Upper lobe of right lung (tissue), 1 donor: ENCODE measurements at places on chromosomes 6 and 20. TPM values are rescaled to one million over a fixed set of nuclear protein-coding genes. Genes with fewer than 3 reads are reported as not detected.

The C6orf163 gene
- 2.1 TPM for total RNA-seq

The OR2H1 gene
- total RNA-seq = not detected

The OVOL2 gene
- total RNA-seq = 6.7 TPM

The CST1 gene
- not detected for total RNA-seq

The NR2E1 gene
- total RNA-seq = not detected

The LRFN2 gene
- not detected for total RNA-seq

The KCNK16 gene
- total RNA-seq = not detected

The SALL4 gene
- 0.43 TPM for total RNA-seq

The RNF217 gene
- total RNA-seq = 29.2 TPM

The RIMS1 gene
- total RNA-seq = 3.9 TPM

The FAM83D gene
- total RNA-seq = 2.0 TPM

The MROH8 gene
- 1.5 TPM for total RNA-seq

The VSTM2L gene
- total RNA-seq = 12.9 TPM

The MATN4 gene
- 0.29 TPM for total RNA-seq

The PMEPA1 gene
- total RNA-seq = 49.1 TPM

The TRIM40 gene
- not detected for total RNA-seq

The ZC2HC1B gene
- not detected for total RNA-seq

The FAM83C gene
- total RNA-seq = not detected

The ABHD16B gene
- total RNA-seq = not detected

The TMEM151B gene
- total RNA-seq = not detected

The MCM3 gene
- total RNA-seq = 26.3 TPM

The APCDD1L gene
- not detected for total RNA-seq

The KCNK15 gene
- 1.1 TPM for total RNA-seq

The RAB23 gene
- 13.7 TPM for total RNA-seq

The SLC22A7 gene
- total RNA-seq = not detected

The FILIP1 gene
- total RNA-seq = 21.6 TPM

The MAPK13 gene
- 71.4 TPM for total RNA-seq

The CD93 gene
- total RNA-seq = 160 TPM

The FGD2 gene
- total RNA-seq = 56.9 TPM

The GTSF1L gene
- not detected for total RNA-seq

The ZNFX1 gene
- total RNA-seq = 54.4 TPM

The SLC17A1 gene
- not detected for total RNA-seq

The BFSP1 gene
- 2.7 TPM for total RNA-seq

The LTB gene
- total RNA-seq = 6.2 TPM

The PRSS35 gene
- total RNA-seq = 1.3 TPM

The F13A1 gene
- 94.5 TPM for total RNA-seq

The SLC35D3 gene
- total RNA-seq = not detected

The SERINC1 gene
- 246 TPM for total RNA-seq

The TUBB1 gene
- total RNA-seq = 3.0 TPM

The TAF4 gene
- 19.6 TPM for total RNA-seq

The CABLES2 gene
- total RNA-seq = 4.1 TPM

The OR2H2 gene
- total RNA-seq = not detected
